Smooth muscle cell of trachea (primary cell): ENCODE measurements at places on chromosomes 7 and 10. TPM values are rescaled to one million over a fixed set of nuclear protein-coding genes. Genes with fewer than 3 reads are reported as not detected.

Gene LDB1
- 28.9 and 68.1 TPM in 2 replicates for total RNA-seq

Gene ADCY1
- 4.8 and 29.4 TPM in 2 replicates for total RNA-seq

Gene BHLHA15
- total RNA-seq, result 1.7 TPM in 1 of 2 replicates, not detected in the other

Gene MYL10
- total RNA-seq, result not detected in 2 replicates

Gene ELN
- total RNA-seq, result 4.4 and 7.8 TPM in 2 replicates
